ENCODE measurements at places on chromosomes 1 and 21.
A peak's percentile ranks its signal among the peaks of the same experiment; 100 is the strongest.

DNA sequence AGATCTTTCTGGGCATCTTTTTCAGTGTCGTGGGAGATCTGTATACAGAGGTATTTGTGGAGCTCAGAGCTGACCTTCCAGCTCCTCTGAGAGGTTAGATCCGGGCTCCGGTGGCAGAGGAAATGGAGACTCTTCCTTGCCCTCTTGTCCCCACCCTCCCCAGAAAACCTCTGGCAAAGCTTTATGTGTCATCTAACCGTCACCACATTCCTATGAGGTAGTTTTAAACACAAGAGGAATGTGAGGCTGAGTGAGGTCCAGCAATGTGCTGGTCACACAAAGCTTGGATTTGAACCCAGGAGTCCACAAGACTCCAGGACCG is 1.2 kb downstream of the CD160 start:
- H3K27ac ChIP-seq = no peak overlapping the region
- H3K36me3 ChIP-seq = no peaks in the 10 kb centered on the region
- H3K4me1 ChIP-seq = peaks cover 10% of the 10 kb centered on the region
- H3K27me3 ChIP-seq = no peaks in the 10 kb centered on the region
- H3K4me3 ChIP-seq = no peak overlapping the region

- peak overlapping the region; percentile 39 for H3K27ac ChIP-seq
- H3K36me3 ChIP-seq = no peaks in the 10 kb centered on the region
- DNase-seq = no peak
- peaks cover 64% of the 10 kb centered on the region for H3K4me1 ChIP-seq
These were observed 2.7 kb upstream of the CD5L start for GRCh38 chr1:157844089-157844830.

GRCh38 chr21:25079053-25079452 is 528.2 kb downstream of the MRPL39 start:
- H3K36me3 ChIP-seq = no peaks in the 10 kb centered on the region
- DNase-seq = no peak
- peaks cover 7% of the 10 kb centered on the region for H3K4me1 ChIP-seq
- H3K27ac ChIP-seq = no peak overlapping the region
- no peak overlapping the region for H3K4me3 ChIP-seq

GRCh38 chr1:24336075-24336474 is 16.9 kb downstream of the GRHL3 start:
- H3K4me3 ChIP-seq = no peak overlapping the region
- DNase-seq = no peak
- H3K27ac ChIP-seq = no peak overlapping the region
- H3K4me1 ChIP-seq = no peaks in the 10 kb centered on the region

DNA sequence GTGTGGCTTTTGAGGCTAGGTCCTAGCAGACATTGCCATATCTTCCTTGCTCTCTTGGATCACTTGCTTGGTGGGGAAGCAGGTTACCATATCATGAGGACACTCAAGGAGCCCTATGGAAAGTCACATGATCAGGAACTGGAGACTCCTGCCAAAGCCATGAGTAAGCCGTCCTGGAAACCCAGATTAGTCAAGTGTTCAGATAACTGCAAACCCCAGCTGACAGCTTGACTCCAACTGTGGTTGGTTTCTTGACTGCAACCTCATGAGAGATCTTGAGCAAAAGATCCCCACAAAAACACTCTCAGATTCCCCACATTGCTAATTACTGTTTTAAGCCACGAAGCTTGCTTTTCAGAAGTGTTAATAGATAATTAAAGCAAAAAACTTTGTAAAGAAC is 58.6 kb downstream of the CACNA1E start:
- no peaks in the 10 kb centered on the region for H3K4me1 ChIP-seq
- DNase-seq = no peak
- no peak overlapping the region for H3K4me3 ChIP-seq
- no peaks in the 10 kb centered on the region for H3K36me3 ChIP-seq
- H3K27me3 ChIP-seq = peaks cover 5% of the 10 kb centered on the region

DNA sequence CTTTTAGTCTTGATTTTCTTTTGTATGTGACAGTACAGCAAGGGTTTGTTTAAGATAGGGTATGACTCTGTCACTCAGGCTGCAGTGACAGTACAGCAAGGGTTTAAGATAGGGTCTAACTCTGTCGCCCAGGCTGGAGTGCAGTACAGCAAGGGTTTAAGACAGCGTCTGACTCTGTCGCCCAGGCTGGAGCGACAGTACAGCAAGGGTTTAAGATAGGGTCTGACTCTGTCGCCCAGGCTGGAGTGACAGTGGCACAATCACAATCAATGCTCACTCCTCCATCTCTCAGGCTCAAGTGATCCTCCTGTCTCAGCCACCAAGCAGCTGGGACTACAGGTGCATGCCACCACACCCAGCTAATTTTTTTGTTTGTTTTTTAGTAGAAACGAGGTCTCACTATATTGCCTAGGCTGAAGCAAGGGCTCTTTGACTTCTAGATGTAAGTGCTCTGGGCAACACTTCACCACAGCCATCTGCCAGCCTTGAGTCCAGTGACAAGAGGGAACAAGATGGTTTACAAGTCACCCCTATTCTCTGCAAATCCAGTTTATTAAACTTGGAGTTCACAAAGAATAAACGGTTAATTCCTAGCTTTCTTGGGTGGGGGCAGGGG is 965 bp upstream of the SH2D5 start:
- no peaks in the 10 kb centered on the region for H3K36me3 ChIP-seq
- H3K27me3 ChIP-seq = no peaks in the 10 kb centered on the region
- DNase-seq = no peak
- H3K4me3 ChIP-seq = peak overlapping the region; percentile 43
- no peak overlapping the region for H3K27ac ChIP-seq

DNA sequence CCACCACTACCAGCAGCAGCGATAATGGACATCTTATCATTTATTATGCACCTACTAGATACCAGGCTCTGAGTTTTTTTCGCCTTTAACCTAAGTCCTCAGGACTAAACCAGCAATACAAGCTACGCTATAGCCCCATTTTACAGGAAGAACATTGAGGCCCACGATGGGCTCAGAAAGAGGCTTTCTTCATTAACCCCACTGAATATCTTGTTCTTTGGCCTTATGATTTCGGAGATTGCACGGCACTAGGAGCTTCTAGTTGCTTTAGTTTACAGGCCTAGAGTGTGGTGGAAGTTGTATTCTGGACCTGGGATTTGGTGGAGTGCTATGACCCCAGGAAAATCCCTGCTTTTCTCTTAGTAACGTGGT is 1.5 kb downstream of the SESN2 start:
- no peaks in the 10 kb centered on the region for H3K36me3 ChIP-seq
- H3K27me3 ChIP-seq = peaks cover 3% of the 10 kb centered on the region
- peaks cover 22% of the 10 kb centered on the region for H3K4me1 ChIP-seq
- no peak for DNase-seq
- H3K4me3 ChIP-seq = no peak overlapping the region
- no peak overlapping the region for H3K27ac ChIP-seq

GRCh38 chr1:110615548-110616130 is 9.5 kb upstream of the KCNA2 start:
- H3K36me3 ChIP-seq = no peaks in the 10 kb centered on the region
- peaks cover 23% of the 10 kb centered on the region for H3K4me1 ChIP-seq
- H3K27me3 ChIP-seq = peaks cover 3% of the 10 kb centered on the region
- no peak overlapping the region for H3K4me3 ChIP-seq
- DNase-seq = peak; percentile 62

DNA sequence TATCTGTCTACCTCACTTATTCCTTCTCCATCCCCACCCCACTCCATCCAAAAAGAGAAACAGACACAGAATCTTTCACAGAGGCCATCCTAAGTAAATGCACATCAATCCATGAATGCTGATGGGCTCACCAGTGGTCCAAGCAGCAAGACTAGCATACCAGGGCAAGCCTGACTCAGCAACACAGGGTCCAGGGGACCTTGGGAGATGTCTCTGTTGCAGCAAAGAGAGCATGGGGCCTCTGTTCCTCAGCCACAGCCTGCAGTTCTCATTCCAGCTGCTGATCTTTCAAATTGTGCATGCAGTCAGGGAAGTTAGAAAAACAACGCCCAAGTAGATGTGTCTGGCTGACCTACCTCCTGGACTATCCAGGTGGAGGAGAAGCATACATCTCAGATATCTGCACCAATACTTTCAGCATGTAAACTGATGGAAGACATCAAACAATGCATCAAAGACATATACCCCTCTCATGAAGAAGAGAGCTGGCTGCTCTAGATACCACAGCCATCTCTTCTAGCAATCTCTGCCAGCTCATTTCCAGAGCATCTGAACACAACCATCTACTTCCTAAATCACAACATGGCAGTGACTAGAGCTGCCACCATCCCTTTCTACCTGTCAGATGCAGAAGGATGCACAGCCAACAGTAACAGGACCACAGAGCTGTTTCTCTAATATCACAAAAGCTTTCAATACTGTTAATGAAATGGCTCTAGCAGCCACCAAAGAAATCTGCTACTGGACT is 54.5 kb downstream of the CD34 start:
- H3K27ac ChIP-seq = no peak overlapping the region
- H3K4me3 ChIP-seq = no peak overlapping the region
- DNase-seq = no peak

DNA sequence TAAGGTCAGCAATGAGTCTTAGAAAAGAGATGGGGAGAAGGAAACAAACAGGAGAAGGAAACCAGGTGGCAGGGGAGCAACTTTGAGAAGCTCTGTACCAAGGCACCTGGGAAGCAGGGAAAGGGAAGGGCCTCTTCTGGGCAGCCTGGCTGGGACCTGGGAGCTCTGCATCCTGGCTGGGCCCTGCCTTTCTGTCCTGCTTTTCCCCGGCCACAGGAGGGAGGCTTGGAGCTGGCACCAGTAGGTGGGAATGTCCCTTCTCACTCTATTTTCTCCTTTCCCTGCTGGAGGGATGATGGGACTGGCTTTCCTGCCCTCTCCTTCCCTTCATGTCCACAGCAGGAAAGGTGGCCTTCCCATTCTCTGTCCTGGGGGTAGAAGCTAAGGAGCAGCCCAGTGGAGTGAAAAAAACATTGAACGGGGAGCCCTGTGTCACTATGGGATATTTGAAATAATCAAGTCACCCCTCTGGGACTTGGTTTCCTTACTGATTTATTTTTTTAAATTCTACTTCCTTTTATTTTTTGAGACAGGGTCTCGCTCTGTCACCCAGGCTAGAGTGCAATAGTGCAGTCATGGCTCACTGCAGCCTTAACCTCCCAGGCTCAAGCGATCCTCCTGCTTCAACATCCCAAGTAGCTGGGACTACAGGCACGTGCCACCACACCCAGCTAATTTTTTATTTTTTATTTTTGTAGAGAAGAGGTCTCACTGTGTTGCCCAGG is 5.1 kb upstream of the NES start:
- H3K4me1 ChIP-seq = peaks cover 41% of the 10 kb centered on the region
- no peak overlapping the region for H3K27ac ChIP-seq
- H3K36me3 ChIP-seq = no peaks in the 10 kb centered on the region
- H3K27me3 ChIP-seq = no peaks in the 10 kb centered on the region
- peak; percentile 35 for DNase-seq

DNA sequence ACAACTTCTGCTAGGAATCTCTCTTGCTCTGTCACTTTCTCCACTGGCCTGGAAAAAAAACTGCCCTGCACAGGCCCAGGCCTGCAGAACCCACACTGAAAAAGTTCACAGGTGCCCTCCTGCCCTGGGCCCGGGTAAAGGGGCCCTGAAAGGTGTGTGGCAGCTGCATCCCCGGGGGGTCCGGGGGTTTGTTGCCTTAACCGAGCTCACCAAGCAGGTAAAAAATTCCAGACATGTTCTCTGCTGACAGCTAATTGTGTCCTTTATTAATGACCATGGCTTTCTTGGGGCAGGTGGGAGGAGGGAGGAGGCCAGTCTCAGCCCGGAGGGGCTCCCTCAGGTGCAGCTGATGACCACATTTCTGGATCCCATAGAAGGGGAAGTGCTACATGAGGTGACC is 122.9 kb downstream of the LACTBL1 start:
- peaks cover 14% of the 10 kb centered on the region for H3K4me1 ChIP-seq
- no peaks in the 10 kb centered on the region for H3K27me3 ChIP-seq
- no peak for DNase-seq
- no peaks in the 10 kb centered on the region for H3K36me3 ChIP-seq

- H3K4me3 ChIP-seq = no peak overlapping the region
- no peaks in the 10 kb centered on the region for H3K4me1 ChIP-seq
- no peaks in the 10 kb centered on the region for H3K27me3 ChIP-seq
- DNase-seq = no peak
- no peak overlapping the region for H3K27ac ChIP-seq
- no peaks in the 10 kb centered on the region for H3K36me3 ChIP-seq
These were observed 21.5 kb downstream of the DHCR24 start for GRCh38 chr1:54865238-54866073.

DNA sequence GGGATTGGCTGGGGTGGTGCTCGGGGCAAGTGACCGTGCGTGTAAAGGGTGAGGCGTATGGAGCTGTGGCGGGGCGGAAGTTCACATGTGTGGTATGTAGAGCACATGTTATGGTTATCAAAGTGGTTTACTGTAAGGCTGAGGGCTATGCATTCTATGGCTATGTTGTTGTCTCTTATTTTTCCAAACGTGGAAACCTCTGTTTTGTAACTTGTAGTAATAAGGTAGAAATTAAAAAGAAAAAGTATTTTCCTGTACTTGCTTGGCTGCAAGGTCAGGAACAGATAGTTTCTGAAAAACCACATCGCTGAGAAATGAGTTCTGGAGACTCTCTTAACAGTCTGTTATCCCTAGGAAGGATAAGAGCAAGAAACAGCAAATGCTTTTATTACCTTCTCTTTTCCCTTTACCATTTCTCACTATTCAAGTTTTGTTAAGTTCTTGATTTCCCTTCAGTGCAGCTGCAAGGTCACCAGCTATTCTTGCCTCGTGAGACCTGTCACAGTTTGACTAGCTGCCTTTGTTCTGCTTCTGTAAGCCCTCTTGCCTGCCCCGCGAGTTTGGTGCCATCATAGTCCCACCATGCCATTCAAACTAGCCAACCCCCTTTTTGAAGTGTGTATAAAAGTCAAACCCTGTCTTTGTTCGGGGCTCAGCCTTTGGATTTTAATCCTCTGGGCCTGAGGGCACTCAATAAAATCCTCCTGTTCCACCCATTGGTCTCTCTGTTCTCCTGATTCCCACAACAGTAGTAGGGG is 9.5 kb downstream of the RNU1-2 start:
- peak overlapping the region; percentile 66 for H3K4me3 ChIP-seq
- H3K27ac ChIP-seq = peak overlapping the region; percentile 99
- no peaks in the 10 kb centered on the region for H3K36me3 ChIP-seq
- no peak for DNase-seq
- H3K27me3 ChIP-seq = no peaks in the 10 kb centered on the region

DNA sequence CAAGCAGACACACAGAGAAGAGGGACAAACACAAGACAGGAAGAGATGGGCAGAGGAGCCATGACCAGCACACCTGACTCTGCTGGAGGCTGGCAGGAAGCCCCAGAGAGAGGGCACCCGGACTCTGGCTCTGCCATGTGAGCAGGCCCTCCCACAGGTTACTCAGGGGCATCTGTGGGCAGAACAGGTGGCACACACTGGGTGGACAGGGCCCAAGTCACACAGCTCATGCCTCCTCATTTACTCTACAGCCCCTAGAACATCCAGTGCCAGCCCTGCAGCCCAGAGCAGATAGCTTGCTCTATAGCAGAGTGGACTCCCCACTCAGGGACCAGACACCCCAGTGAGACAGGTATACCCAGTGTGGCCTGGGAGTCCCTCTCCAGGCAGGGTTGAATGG is 28.7 kb downstream of the PACC1 start:
- DNase-seq = no peak
- H3K4me3 ChIP-seq = no peak overlapping the region
- H3K27ac ChIP-seq = no peak overlapping the region
- no peaks in the 10 kb centered on the region for H3K4me1 ChIP-seq

GRCh38 chr21:28949318-28949717 is 43.4 kb downstream of the LTN1 start:
- no peak overlapping the region for H3K27ac ChIP-seq
- no peaks in the 10 kb centered on the region for H3K27me3 ChIP-seq
- DNase-seq = no peak
- H3K4me3 ChIP-seq = no peak overlapping the region
- H3K4me1 ChIP-seq = no peaks in the 10 kb centered on the region
- H3K36me3 ChIP-seq = peaks cover 21% of the 10 kb centered on the region

All from B cell (primary cell).